ENCODE measurements at places on chromosomes 2 and 18. TPM values are rescaled to one million over a fixed set of nuclear protein-coding genes. Genes with fewer than 3 reads are reported as not detected.

GRCh38 chr2:10038716-10039115 is 4.6 kb upstream of the KLF11 start:
- DNase-seq: no peak

DNA sequence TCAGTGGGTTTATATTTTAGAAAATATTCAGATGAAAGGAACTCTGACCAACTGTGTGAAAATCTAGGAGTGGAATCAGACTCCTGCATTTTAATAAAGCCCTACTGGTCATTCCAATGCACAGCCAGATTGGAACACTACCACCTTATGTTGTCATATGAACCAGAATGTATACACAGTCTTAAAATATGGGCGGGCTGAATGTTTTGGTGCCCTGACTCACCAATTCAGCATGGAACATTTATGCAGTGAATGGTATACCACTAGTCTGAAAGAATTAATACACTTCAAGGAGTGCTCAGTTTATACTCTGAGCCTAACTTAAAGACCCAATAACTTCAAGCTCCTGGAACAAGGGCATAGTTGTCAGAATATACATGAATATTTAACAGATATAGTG is 280.9 kb upstream of the TCF4 start:
- no peak for DNase-seq

DNA sequence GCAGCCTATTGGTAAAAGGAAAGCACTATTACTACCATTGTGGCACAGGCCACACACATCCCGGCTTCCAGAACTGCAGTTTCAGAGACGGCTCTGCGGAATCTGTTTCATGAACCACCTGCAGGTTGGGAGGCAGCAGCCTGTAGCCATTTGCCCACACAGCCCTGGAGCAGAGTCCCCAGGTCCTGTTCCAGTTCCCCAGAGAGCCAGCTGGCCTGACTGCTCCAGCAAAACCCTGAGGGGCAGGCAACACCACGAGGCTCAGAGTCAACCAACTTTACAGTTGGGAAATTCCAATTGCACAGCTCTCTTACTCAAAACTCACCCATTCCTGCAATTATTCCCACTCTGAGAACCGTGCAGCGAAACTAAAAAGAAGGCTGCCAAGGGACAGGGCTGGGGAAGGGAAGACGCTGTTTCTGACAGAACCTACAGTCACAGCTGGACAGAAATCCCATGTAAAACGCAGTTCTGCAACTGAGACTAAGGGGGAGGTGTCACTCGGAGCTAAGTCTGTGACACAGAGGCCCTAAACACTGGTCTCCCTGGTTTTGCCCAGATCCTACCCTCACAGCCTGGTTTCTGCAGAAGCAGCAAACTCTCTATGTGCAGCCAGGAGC is 219.4 kb downstream of the TMEM163 start:
- DNase-seq: no peak

DNA sequence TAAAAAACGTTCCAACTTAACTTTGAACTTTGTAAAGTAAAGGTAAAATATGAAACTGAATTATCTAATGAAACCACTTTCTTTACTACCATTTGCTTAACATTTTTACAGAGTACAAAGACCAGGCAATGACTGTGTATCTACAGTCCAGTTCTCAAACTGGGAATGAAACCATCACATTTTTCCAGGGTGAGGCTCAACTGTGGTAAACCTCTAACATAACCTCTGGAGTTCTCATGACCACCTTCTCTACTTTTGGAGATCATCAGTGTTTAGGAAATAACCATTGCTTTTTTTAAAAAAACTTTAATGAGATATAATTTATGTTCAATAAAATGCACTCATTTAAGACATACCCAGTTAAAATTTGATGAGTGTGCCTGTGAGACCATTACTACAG is 223.5 kb downstream of the RNF152 start:
- DNase-seq: no peak

DNA sequence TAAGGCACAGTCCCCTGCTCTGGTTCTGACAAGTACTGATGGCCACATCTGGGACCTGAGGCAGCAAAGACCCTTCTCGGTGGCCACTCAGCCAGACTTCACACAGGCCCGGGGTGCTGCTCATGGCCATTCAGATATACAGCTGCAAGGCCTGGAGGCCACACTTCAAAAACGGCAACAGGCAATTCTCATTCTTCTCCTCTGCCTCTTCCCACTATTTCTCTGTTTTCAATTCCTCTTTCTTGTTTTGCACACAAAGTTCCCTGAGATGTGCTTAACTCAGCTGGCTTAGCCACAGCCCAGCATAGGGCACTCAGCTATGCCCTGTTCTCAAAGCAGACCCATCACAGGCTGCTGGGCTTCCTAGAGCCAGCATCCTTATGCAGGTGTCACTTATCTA is 29.9 kb downstream of the PTPN18 start:
- no peak for DNase-seq

- DNase-seq: no peak
Observed at GRCh38 chr2:144241801-144242200, 278.1 kb downstream of the ZEB2 start.

DNA sequence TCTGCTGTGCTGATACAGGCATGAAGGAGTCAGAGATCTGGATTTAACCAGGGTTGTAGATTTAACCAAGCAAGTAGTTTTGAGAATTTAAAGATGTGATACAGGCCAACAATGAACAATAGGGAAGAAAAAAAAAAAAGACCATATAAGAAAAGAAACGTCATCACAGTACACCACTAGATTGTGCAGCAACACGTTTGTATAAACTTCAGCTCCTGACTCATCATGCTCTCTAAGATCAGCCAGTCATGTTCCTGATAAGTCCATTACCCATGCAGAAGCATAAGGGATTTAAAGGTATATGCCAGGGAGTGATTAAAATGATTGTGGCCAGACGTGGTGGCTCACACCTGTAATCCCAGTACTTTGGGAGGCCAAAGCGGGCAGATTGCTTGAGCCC is 22.3 kb upstream of the ERICH2 start:
- no peak for DNase-seq

- DNase-seq: peak; percentile 89
Observed at GRCh38 chr2:109689182-109689930, 75.2 kb downstream of the SOWAHC start.

CD226 gene
- 1.4 TPM for total RNA-seq

ONECUT2 gene
- 0.10 TPM for total RNA-seq

EMX1 gene
- not detected for total RNA-seq

FABP1 gene
- not detected for total RNA-seq

KCNK3 gene
- 0.49 TPM for total RNA-seq

Measured in skin of body (tissue), 3 donors.